ENCODE measurements at places on chromosomes 6 and 20.

DNA sequence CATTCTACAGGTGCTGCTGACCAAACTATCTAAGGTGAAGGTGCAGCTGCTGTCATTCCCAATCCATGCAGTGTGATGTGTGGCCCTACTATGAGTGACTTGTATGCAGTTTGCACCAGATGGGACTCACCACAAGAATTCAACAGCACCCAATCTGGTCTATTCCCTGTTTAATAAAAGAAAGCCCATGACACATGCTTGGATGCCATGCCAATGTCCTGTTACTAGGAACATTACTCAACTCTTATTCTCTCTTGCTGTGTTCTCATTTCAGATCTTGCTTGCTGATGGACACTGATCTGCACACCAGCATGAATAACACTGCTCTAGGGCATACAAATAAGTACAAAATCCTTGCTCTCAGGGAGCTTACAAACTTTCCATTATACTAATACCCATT lies 221.6 kb upstream of the CDYL start:
- DNase-seq, result no peak

DNA sequence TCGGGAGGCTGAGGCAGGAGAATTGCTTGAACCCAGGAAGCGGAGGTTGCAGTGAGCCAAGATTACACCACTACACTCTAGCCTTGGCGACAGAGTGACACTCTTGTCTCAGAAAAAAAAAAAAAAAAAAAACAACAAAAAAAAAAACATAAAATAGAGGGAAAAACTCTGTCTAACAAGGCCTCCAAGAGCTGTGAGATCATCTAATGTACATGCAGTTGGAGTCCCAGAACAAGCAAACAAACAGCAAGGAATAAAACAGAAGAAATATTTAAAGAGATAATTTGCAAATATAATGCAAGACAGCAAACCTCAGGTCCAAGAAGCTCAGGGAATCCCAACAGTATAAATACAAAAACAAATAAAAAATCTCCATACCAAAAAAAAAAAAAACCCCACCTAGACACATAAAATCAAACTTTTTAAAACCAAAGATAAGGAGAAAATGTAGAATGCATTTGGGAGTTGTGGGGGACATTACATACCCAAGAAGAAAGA lies 35.0 kb upstream of the CCR6 start:
- DNase-seq, result no peak

DNA sequence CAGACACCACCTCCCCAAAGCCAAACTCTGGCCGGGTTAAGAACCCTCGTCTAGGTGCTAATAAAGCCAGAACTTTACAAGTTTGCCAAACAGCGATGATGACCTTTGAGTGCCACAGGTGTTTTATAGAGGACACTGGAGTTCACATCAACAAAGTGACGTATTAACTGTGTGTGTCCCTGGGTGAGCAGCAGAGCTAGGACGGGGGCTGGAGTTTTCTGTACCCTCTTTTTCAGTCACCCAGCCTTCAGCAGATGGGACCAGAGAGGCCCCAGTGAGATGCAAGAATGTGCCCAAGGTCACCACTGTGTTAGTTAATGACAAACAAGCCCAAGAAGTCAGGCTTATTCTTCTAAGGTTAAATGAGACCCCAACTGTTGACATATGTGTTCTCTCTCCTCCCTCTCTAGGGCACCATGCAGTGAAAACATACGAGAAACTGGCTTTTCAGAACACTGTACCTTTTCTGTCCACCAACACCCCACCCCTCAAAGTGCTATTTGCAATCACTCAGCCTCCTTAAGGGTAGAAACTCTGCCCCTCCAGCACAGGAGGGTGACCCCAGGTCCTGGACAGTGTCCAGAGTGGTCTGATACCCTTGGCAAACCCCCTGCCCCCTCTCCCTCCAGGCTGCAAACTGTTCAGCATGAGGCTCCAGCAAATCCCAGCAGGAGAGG lies 5.2 kb downstream of the SDC4 start:
- no peak for DNase-seq

DNA sequence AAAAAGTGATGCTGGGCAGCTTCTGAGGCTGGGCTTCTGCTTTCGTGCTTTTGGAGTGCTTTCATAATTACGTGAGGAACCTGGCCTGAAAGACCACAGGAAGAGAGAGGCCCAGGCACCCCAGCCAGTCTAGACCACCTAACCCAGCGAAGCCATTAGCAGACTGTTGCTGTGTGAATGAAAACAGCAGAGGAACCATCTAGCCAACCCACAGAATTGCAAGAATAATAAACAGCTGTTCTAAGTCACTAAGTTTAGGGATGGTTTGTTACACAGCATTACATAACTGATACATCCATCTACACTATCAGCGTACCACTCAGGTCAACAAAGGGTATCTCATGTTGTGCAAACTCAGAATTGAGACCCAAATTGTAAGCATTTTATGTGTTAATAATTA lies 34.5 kb downstream of the FGD2 start:
- no peak for DNase-seq

- DNase-seq, result no peak
Measured at GRCh38 chr20:61846741-61847419, 218.8 kb downstream of the TAF4 start.

- peak; percentile 75 for DNase-seq
Measured at GRCh38 chr6:119079283-119079809, 882 bp upstream of the FAM184A start.

DNA sequence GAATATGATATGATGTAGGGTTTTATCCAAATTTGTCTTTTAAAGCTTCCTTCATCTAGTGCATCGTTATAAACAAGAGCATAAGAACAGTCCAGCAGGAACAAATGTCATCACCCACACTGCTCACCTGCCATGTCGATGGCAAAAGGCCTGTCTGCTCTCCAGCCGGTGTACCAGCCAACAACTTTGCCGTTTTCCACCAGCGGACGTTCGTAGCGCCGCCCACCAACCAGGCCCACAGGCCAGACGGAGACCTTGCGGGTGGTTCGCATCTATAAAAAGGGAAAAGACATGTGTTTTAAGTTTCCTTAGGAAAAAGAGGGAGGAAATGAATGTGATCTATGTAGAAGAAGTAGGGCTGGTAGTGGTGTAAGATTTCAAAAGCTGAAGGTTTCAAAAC lies 62.9 kb downstream of the B3GAT2 start:
- no peak for DNase-seq

DNA sequence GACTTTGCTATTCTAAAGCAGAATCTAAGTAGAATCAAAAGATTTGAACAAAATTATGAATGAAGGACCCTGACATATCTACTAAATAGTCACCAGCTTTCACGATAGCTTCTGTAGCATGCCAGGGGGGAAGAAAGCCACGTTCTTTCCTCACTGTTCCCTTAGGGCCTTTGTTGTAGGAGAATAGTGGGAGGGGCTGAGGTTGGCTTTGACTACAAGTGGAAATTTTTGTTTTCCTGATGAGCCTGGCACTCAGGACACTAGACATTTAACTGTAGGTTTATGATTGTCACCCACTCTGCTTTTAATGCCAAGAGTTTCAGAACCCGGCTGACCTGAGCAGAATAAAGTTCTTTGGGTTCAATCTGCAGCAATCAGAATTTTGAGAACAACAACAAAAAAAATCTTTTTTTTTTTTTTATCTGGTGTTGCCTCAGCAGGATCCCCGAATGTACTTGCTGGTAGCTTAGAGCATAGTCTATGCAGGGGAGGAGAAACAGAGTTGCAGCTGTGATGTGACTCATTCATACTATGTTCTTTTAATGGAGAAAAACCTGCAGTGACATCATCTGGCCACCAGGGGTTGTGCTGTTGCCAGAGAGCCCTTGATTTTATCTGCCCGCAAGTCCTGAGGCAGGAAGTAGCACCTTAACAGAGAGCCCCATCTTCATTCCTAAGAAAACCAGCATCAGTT lies 38.5 kb downstream of the TPD52L1 start:
- DNase-seq, result peak; percentile 84

- DNase-seq, result peak; percentile 10
Measured at GRCh38 chr6:105301756-105302616, 100.9 kb downstream of the PREP start.

- no peak for DNase-seq
Measured at GRCh38 chr6:115948751-115949150, 111.9 kb downstream of the FRK start.

DNA sequence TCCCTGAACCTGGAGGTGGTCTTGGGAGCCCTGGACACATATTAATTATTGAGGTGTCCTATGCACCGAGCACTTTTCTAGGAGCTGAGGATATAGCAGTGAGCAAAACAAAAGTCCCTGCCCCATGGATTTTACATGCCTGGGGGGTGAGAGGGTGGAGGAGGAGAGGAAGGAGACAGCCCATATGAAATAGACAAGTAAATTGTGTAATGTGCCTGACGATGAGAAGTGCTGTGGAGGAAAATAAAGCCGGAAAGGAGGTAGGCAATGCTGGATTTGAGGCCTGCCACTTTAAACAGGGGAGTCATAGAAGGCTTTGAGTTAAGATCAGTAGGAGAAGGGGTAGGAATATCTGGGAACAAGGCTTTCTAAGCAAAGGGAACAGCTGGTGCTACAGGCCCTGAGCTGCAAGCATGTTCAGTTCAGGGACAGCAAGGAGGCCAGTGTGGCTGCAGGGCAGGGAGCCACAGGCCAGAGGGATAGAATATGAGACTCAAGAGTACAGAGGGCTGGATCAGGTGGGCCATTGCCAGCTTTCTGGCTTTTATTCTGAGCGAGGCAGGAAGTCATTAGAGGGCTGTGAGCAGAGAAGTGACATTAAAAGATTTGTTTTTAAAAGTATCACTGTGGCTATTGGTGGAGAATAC lies 19.1 kb upstream of the MYLIP start:
- no peak for DNase-seq

GRCh38 chr6:82385546-82385945 lies 21.9 kb downstream of the TPBG start:
- DNase-seq, result no peak

GRCh38 chr20:38728191-38728781 lies 4.0 kb downstream of the SLC32A1 start:
- no peak for DNase-seq

GRCh38 chr6:53986165-53986720 lies 125.0 kb upstream of the MLIP start:
- DNase-seq, result peak; percentile 68

DNA sequence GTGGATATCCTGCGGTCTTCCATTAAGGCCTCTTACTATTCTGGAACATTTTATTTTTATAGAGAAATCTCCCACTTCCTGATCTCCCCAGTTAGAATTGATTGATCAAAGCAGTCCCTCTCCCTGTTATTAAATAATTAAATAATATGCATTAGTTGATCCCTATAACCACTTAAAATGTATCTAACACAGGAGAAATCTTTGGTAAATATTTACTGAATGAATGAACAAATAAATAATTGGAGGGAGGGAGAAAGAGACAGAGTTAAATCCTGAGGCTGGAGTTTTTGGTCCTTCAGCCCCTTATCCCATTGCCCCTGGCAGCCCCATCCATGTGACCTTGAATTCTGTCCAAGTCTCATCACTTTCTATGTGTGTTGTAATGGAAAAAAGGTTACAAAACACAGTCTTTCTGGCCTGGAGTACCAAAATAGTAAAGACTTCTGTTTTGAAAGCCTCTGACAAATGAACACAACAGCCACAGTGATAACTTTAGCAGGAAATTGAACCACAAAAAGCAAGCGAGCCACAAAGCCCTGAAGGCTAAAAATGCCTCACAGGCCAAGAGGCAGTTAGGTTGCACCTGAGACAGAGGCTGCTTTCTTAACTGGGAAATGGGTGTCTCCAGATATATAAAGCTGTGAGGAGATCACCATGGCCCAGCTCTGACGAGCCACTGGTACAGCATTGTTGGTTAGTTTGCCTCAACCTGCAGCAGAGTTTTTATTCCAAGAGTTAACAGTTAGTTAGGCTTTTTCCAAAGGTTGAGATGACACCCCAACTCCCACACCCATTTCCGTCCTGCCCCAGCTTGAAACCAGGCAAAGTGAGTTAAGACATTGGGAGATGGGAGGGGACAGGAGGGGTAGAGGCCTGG lies 11.3 kb downstream of the NT5E start:
- DNase-seq, result no peak

- peak; percentile 1 for DNase-seq
Measured at GRCh38 chr6:97524811-97525210, 241.8 kb upstream of the MMS22L start.

DNA sequence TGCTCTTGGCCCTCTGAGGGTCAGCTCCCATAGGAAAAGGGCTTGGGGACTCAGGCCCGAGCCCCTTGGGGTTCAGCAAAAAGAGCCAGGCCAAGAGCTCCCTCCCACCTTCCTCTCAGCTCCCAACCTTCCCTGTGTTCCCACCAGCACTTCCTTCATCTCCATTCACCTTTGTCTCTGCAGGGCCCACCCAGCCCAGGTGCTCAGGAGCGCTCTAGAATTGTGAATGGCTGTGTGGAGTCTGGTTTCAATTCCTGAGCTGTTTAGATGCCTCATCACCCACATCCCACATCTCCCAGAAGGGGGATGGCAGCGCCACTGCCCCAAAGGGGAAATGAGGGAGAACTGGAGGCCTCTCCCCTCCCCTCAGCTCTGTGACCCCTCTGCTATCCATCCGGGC lies 7.7 kb downstream of the GRM4 start:
- no peak for DNase-seq

- DNase-seq, result peak; percentile 60
Measured at GRCh38 chr6:1082285-1082935, 229.5 kb upstream of the FOXQ1 start.

GRCh38 chr20:13694420-13695150 lies 55.9 kb upstream of the TASP1 start:
- no peak for DNase-seq

DNA sequence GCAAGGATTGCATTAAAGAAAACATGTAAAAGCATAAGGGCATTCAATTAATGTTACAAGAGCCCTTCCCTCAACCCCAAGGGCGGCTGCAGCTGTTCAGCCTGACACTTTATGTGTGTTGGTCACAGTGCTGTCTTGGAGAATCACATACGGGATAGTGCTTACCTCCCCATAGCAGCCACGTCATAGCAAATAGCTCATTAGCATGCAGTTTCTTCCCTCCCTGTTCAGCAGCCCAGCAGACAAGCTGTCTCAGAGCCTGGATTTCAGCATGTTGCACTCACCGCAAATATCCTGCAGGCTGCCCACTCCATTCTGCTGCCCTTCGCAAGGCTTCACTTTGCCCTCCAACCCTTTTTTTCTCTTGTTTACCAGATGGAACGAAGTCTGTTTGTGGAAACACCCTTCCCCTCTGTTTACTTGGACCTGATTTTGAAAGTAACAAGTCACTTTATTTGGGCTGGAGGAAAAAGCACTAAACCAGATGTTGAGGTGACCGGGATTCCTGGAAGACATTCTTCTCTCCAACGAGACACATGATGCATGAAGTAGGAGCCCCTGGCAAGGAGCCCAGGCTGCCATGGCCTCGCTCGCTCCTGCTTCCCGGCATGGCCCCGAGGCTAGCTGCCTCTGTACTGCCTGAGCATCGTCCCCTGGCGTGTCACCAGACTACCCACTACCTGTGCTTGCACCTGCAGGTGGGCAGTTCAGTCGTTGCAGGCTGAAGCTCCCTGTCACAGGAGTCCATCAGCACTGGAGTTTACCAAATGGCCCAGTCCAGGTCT lies 151.6 kb upstream of the GMDS start:
- DNase-seq, result peak; percentile 78

- DNase-seq, result no peak
Measured at GRCh38 chr6:30127238-30128093, 8.5 kb upstream of the TRIM40 start.

- DNase-seq, result no peak
Measured at GRCh38 chr20:1465470-1466210, 1.0 kb downstream of the NSFL1C start.

- DNase-seq, result no peak
Measured at GRCh38 chr6:72624557-72625160, 2.8 kb downstream of the KCNQ5 start.

Measured in fibroblast of skin of scalp (primary cell).